ENCODE measurements at places on chromosomes 4 and X. TPM values are rescaled to one million over a fixed set of nuclear protein-coding genes. Genes with fewer than 3 reads are reported as not detected.

CXCL11 gene
- total RNA-seq, result not detected

FGFRL1 gene
- 25.8 TPM for total RNA-seq

ARMCX2 gene
- 8.8 TPM for total RNA-seq

MAGEC1 gene
- total RNA-seq, result not detected

PLAC8 gene
- 1.5 TPM for total RNA-seq

Measured in subcutaneous adipose tissue (tissue), 4 donors.